Fibroblast of the aortic adventitia (primary cell): ENCODE measurements at places on chromosomes 7 and 10.
A peak's percentile ranks its signal among the peaks of the same experiment; 100 is the strongest.

GRCh38 chr10:32650246-32650655, 204.3 kb downstream of the CCDC7 start:
- DNase-seq = peak; percentile 8

DNA sequence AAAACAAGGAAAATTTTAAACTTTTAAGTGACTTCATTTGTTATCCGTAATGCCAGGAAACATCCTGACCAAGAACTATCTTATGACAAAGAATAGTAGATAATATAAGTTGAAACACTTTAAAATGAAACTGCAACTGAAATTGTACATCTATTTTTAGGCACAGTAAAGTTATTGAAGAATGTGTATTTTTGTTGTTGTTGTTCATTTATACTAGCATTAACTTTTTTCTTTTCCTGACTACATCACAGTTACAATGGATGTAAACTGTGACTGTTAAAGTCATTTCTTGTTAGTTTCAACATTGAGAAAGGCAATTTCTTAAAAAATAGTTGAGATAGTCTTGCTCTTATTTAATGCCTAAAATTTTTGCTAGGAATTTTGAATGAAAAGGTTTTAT, 2.6 kb downstream of the CPED1 start:
- DNase-seq = no peak

- no peak for DNase-seq
Measured at GRCh38 chr7:106655703-106656498, 5.1 kb downstream of the CCDC71L start.

DNA sequence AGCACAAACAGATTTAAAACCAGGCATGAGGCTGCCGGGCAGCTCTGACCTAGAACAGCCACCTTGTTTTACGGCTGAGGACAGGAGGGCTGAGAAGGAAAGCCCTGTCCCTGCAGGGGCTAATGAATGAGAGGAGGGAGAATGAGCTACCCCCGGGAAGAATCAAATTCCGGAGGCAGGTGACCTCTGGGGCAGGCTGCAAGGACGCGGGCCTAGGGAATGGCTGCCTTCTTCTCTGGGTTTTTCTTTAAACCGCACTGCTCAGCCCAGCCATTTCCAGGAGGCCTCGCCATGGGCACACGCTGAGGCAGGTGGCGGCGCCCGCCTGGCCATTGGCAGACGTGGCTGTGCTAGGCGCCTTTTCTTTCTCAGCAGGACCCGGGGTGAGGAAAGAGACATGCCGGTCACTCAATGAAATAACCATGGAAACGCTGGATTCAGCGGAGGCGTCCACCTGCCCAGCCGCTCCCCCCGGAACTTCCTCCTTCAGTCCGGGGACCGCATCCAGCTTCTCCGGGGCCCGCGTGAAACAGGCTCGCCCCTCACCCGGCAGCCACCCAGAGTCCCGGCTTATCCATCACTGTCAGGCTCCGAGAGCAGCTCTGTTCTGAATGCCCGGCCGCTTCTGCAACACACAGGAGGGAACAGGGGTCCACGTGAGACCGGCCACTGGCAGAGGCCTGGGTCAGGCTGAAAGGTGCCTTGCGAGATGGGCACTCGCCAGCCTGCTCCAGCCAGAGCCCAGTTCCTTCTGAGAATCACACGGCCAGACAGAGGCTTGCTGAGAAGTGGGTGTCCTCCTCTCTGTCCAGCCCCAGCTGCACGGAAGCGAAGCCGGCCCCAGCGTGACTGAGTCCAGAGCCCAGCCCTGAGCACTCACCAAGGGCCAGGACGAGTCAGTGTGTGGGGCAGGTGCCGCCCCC, 82.1 kb downstream of the PDGFA start:
- no peak for DNase-seq

GRCh38 chr10:125773687-125774543, 1.7 kb downstream of the MMP21 start:
- no peak for DNase-seq

DNA sequence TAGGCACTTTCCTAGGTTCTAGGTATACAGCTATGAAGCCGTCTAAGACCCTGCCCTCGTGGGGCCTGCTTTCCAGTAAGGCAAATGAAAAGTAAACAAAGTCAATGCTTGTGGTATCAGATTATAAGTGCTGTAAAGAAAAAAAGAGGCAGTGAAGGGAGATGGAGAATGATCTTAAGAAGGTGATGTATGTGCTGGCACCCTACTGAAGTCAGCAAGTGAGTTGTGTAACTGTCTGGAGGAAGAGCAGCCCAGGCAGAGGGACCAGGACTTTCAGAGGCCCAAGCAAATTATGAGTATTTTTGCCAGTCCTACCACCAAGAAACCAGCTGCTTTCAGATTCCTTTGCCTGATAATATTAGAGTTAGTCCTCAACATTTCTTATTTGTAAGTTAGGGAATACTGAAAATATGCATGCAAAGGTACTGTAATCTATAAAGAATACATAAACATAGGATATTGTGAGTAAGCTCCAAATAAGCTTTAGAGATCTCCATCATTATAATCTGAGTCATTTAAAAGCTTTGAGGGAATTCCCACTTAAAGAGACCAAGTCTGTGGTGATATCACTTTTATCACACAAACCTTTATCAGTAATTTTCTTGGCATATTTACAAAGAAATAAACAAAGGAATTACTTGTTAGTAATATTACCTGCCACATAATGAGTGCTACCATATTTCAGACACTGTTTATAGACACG, 329.2 kb upstream of the LRGUK start:
- peak; percentile 40 for DNase-seq

DNA sequence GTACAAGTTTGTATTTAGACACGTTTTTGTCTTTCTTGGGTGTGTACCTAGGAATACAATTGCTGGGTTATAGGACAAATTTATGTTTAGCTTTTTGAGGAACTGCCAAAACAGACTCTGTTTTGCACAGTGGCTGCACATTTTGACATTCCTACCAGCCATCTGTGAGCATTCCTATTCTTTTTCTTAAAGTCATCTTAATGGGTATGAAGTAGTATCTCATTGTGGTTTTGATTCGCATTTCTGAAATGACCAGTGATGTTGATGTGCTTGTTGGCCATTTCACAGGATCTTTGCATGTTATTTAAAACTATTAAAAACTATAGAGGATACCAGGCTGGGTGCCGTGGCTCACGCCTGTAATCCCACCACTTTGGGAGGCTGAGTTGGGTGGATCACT, 32.6 kb upstream of the IL15RA start:
- peak; percentile 71 for DNase-seq

- DNase-seq = peak; percentile 99
Measured at GRCh38 chr10:73965890-73966768, 31.8 kb upstream of the VCL start.

DNA sequence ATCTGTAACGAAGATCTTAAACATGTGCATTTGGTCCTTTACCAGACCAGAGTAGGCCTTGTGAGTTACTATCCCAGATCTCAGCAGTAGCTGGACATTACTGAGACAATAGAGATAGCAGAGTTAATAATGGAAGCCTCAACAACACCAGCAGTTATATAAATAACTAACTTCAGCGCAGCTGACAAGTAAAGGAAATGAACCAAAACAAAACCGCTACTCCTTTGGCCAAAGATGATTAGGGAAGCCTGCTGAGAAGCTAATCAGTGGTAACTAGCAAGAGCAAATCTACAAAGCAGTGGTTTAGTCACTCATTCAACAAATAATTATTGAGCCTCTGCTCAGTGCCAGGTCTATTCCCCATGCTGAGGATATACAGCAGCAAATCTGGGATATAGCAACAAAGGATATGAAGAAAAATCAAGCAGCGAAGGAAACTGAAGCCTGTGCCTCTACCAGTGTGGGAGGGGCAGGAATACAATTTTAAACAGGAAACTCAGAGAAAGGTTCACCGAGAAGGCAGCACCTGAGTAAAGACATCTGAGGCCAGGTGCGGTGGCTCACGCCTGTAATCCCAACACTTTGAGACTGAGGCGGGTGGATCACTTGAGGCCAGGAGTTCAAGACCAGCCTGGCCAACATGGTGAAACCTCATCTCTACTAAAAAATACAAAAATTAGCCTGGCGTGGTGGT, 103.6 kb downstream of the ELMO1 start:
- no peak for DNase-seq

DNA sequence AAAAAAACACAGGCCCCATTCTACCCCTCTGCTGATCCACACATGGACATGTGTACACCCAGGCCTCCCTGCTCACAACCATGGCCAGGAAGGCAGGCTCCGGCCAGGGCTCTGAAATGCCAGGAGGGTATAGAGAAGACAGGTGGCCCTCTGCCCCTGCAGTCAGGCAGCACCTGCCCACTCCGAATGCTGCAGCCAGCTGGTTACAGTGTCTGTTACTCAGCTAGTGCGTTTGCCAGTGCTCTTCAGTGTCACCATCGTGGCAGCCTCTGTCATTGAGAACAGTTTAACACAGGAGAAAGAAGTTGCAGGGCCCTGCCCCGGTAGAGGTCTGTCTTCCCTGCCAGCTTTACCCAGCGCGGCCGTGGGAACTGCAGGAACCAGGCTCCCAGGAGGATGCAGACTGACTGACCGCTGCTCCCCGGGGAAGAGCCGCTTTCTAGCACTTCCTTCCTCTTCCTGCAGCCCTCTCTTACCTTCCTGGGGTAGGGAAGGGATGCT, 128.8 kb upstream of the FAM20C start:
- no peak for DNase-seq

DNA sequence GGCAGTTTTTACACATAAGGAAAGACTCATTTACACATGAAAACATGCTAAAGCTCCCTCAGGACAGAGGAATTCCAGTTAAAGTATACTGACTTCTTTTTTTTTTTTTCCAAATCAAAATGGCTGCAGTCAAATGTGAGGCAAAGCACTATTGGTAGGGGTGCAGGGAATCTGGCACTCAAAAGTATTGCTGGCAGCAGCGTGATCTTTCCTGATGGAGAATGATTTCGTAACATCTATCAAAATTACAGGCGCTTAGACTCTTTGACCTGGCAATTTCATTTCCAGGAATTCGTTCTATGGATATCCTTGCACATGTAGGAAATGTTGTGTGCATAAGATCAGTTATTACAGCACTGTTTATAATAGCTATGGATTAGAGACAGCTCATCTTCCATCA, 65.7 kb downstream of the VSTM4 start:
- DNase-seq = peak; percentile 9

- no peak for DNase-seq
Measured at GRCh38 chr10:27801171-27801785, 55.7 kb upstream of the MKX start.

- no peak for DNase-seq
Measured at GRCh38 chr7:116113310-116113709, 82.7 kb upstream of the TFEC start.

DNA sequence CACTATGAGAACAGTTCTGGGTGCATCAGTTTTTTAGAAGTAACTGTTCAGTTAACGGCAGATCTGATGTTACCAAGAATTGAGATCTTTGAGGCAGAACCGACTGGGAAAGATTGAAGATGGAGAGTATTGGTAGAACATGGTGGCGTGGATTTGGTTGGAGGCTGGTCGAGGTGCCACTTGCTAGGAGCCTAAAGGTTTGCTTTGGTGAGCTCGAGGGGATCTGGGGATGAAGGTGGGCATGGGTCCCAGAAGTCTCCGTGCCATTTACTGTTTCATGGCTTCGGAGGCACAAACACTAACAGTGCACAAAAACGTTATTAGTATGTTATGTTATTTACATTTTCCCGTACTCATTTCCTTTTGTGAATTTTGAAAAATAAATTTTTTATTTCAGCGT, 81.4 kb downstream of the ADCY1 start:
- DNase-seq = no peak

- DNase-seq = no peak
Measured at GRCh38 chr7:24406053-24406788, 122.2 kb downstream of the NPY start.

DNA sequence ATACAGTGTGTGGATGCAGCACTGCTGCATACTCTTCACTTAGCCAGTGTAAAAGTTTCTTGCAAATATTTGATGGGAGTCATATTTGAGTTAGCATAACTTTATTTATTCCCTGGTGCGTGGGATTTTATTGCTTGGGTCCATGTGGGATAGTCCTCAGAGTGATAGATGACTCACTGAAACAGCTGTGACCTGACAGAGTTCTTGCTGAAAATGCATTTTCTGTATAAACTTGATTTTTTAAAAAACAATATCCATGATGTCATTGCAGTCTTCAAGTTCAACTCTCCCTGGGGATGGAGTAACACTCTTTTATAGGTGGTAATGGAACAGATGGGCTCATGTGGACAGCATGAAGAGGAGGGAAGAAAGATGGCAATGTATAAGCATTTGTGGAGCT, 310.0 kb downstream of the PPP1R3A start:
- no peak for DNase-seq

DNA sequence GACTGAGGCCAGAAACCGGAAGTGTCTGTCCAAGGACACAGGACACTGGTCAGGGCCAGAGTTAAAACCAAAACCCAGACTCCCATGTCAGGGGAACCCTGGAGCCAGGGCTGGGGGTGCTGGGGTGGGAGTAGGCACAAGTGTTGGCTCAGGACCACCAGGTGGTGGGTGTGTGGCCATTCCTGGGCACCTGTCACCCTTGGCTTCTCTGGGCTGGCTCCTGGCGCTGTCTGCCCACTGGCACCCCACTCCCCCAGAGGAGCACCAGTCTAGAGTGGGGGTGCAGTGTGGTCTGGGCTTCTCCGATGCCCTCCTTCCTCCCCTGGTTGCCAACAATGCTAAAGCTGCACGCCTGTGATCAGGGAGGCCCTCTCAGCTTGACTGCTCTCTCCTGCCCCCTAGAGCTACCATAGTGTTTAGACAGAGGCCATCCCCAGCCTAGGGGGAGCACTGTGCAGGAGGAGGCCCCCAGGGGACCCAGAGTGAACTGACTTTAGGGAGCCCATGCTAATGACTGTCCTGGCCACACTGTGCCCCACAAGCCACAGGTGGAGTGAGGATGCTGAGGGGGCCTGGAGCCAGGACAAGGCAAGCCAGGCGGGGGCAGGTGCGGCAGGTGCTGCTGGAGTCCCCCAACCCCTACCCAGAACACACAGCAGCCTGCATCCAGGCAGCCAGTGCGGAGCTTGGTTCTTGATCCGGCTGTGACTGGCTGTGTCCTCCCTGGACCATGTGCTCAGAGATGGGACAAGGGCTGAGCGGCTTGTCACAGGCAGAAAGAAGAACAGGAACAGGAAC, 11.0 kb downstream of the RASGEF1A start:
- peak; percentile 4 for DNase-seq

DNA sequence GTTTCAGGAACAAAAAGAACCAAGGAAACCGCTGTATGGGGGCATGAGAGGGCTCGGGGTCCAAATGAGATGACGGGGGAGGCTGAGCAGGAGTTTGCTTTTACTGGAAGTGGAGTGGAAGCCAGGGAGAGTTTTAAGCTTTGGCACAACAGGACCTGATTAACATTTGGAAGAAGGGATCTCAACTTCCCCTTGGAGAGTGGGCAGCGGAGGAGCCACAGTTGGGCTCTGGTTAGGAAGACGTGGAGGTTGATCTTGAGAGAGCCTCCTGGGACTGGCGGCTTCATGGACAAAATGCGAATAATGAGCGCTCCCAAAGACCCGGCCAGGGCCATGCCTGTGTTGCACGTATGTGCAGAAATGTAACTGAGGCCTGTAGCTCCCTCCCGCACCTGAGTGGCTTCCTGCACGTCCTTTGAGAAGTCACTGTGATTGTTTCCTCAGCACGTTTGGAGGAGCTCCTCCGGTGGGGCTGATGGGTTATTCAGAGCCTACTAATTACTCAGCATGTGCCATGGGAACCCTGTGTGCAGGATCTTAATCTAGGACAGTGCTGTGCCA, 595.3 kb upstream of the MGMT start:
- no peak for DNase-seq

- DNase-seq = no peak
Measured at GRCh38 chr7:29354340-29354739, 159.8 kb downstream of the CHN2 start.
